Inflammatory macrophage (primary cell): ENCODE measurements at places on chromosomes 12 and 14.

- DNase-seq, result peak; percentile 76
These were observed 5.4 kb downstream of the C1QL4 start for GRCh38 chr12:49331380-49332222.

DNA sequence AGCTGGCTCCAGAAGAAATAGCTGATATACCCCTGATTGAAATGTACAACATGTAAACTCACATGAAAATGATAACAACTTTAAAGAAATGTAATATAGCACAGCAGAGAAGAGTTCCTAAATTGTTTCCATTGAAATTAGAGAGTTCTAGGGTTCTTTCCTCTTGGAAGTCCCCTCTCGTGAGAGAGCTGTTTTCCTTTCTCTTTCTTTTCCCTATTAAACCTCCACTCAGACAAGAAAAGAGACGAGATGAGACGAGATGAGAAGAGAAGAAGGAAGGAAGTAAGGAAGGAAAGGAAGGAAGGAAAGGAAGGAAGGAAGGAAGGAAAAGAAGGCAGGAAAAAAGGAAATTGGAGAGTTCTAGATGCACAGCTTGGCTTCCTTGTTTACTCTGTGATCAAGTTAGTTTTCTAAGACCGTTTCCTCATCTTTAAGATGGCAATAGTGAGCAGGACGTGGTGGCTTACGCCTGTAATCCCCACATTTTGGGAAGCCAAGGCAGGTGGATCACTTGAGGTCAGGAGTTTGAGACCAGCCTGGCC is 11.9 kb downstream of the DRAM1 start:
- DNase-seq, result no peak

DNA sequence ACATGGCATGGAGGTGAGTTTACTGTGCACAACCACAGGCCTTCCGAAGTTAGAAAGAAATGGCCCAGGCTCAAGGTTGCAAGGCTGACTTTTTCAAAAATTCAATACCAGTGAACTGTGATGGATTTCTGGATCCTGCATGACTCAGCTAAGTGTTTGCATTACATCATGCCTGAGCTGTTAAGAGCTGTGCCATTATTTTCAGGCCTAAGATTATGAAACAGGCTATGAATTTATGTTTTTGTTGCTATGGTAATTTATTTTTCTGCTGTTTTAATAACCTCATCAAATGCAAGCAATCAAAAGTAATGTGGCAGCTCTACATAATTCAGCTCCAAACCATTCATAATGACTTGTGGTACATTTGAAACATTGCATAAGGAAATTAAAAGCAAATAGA is 457.7 kb upstream of the TMEM132C start:
- DNase-seq, result peak; percentile 31

DNA sequence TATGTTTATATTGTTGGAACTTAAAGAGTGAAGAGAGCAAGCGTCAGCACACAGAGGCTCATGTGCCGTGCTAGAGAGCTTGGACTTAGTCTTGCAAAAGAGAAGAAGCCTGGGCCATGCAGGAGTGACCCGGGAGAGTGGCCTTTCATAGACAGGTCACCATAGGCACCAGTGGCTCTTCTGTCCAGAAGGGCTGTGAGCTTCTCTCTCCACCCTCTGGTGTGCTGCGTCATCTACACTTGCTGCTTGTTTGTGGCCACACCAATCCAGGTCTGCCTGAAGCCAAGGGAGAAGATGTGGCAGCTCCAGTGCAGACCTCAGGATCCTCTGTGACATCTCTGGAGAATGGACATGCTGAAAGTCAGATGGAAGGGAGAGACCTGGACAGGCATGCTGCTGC is 74.4 kb downstream of the NTF3 start:
- DNase-seq, result no peak

DNA sequence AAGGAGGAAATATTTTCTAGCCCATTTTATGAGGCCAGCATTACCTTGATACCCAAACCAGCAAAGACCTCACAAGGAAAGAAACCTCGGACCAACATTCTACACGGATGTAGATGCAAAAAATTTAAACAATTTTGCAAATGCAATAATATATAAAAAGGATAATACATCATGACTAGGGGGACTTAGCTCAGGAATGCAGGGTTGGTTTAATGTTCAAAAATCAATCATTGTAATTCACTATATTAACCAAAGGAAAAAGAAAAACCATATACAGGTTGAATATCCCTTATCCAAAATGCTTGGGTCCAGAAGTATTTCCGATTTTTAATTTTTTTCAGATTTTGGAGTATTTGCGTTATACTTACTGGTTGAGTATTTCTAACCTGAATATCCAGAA is 33.0 kb downstream of the TPCN1 start:
- no peak for DNase-seq

GRCh38 chr12:72647139-72647538 is 375.0 kb downstream of the TRHDE start:
- no peak for DNase-seq

DNA sequence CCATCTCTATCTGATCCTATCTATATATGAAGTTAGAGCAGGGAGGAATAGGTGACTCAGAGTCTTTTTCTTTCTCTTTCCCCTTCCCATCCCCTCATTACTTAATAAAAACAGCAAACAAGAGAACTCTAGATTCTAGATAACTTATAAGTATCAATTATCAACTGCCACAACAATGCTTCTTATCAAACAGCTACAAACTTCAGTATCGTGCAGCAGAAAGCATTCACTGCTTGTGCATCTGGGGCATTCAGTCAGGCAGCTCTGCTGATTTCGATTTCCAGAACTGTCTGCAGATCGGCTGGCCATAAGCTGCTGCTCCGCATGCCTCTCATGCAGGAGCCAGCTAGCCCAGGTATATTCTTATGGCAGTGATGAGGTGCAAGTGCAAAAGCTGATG is 19.4 kb downstream of the A2ML1 start:
- no peak for DNase-seq

DNA sequence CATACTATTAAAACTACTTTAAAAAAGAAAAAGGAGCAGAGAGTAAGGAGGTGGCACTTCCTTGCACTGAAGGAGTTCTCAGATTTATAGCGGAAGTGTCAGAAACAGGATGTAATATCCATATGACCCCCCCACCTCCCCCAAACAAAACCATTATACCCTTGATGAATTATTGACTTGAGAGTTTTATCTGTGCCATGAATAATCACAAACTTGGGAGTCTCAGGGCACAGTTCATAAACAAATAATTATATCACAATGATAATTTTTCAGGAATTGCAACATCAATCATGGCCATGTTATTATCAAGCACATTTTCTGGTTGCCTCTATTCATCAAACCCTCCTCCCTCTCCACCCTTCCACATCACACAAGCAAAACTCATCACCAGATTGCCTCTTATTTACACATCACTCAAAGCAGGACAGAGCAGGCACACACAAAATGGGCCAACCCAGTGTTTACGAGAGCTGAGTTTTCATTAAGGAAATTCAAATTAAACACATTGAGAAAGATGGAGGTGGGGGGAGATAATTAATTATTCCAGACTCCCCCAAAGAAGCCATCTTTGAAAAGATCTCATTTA is 141.4 kb downstream of the EGLN3 start:
- no peak for DNase-seq

DNA sequence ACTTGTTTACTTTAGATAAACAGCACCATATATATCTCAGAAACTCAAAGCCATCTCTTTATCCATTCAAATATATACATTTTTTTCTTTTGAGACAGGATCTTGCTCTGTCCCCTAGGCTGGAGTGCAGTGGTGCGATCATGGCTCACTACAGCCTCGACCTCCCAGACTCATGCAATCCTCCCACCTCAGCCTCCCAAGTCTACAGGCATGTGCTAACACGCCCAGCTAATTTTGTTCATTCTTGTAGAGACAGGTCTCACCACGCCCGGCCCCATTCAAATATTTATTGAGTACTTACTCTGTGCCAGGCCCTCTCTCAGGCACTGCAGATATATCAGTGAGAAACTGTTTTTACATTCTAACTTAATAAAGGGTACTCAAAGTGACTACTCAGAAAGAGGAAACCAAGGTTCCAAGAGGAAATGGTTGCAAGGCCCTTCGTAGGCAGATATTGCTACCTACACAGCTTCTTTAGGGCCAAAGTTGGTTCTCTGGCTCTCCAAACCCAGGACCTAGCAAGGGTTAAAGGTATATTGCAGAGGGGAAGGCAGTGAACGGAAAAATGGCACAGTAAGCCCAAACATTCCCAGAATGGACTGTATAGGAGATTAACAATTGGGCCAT is 2.9 kb downstream of the ATXN3 start:
- peak; percentile 57 for DNase-seq

DNA sequence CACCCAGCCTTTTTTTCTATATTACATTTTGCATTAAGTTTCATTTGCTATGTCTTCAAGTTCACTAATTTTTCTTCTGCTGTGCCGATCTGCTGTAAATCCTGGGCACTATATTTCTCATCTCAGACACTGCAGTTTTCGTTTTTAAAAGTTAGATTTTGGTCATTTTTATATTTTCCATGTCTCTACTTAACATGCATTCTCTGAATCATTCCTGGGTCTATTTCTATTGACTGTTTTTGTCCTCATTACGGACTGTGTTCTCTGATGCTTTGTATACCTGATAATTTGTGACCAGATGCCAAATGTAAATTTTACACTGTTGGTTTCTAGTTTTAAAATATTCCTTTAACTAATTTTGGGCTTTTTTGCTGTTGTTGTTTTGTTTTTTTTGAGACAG is 64.5 kb downstream of the R3HDM2 start:
- no peak for DNase-seq

DNA sequence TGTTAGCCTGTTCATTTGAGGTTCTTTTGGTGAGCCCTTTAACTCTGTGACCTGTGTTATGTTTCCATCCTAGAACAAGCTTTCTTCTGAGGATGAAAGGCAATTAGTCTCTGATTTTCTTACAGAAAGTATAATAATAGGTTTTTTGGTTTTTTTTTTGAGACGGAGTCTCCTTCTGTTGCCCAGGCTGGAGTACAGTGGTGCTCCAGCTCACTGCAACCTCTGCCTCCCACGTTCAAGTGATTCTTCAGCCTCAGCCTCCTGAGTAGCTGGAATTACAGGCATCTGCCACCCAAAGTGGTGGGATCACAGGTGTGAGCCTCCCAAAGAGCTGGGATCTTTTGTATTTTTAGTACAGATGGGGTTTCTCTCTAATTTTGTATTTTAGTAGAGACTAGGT is 52.7 kb upstream of the SYNE2 start:
- DNase-seq, result no peak

GRCh38 chr12:131908092-131909080 is 14.0 kb downstream of the ULK1 start:
- no peak for DNase-seq

GRCh38 chr14:37697489-37698121 is 102.2 kb downstream of the TTC6 start:
- DNase-seq, result no peak

- peak; percentile 3 for DNase-seq
These were observed 670.3 kb upstream of the TBX3 start for GRCh38 chr12:115354007-115354890.

DNA sequence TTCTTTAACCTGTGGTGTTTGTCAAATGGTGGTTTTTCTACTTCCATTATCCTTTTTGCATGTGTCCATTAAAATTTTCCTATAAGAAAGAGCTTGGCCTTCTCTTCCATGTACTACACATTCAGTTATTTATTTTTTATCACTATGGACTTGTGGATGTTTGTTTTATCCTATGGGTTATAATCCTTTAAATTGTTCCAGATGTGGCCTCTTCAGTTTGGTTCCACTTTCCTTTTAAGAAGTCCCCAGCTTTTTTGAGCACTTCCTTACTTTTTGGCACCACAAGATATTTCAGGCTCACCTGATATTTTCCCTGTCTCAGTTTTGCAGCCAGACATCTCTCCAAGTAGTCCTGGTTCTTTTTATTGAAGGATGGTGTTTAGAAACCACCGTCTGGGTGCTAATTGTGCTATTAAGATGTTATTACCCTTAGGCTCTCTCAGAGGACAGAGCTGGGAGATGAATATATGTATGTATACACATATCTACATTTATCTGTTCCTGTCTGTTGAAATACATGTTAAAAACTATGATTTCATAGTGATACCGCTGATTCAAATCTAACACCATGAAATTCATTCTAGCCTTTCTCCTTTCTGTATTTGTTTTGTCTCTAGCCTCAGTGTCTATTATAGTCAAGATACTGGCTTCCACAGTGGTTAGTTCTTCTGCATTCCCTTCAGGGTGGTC is 408.5 kb upstream of the RGS6 start:
- no peak for DNase-seq

GRCh38 chr12:119448611-119449131 is 114.1 kb downstream of the CCDC60 start:
- DNase-seq, result no peak

- DNase-seq, result no peak
These were observed 18.8 kb upstream of the HHIPL1 start for GRCh38 chr14:99626041-99626648.

GRCh38 chr12:33427071-33427470 is 12.5 kb downstream of the SYT10 start:
- no peak for DNase-seq

GRCh38 chr14:92922155-92922735 is 705 bp upstream of the CHGA start:
- no peak for DNase-seq

DNA sequence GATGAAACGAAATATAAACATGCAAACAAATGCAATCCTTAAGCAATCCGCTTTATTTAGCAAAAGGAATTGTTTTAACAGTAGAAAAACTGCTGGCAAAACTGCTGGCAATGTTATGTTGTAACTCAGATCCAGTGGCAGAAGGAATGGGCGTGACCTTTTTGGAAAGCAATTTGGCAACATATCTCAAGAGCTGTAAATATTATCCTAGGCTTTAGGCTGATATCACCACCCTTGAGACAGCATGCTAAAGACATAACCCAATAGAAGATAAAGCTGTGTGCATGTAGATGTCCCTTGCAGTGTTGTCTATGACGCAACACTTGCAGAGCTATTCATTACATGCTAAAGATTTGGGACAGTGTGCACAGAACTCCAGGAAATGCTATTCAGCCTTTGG is 138.5 kb downstream of the DICER1 start:
- no peak for DNase-seq

- DNase-seq, result no peak
These were observed 12.5 kb downstream of the IFNG-AS1 start for GRCh38 chr12:68001486-68002466.

- peak; percentile 15 for DNase-seq
These were observed 28.2 kb downstream of the FOXN3 start for GRCh38 chr14:89388853-89389252.

- no peak for DNase-seq
These were observed 137.8 kb upstream of the GSC start for GRCh38 chr14:94907626-94908261.

GRCh38 chr12:123233505-123234308 is 471 bp downstream of the MTRFR start:
- DNase-seq, result peak; percentile 18

- no peak for DNase-seq
These were observed 21.6 kb upstream of the MANSC4 start for GRCh38 chr12:27801630-27802029.

- DNase-seq, result peak; percentile 30
These were observed 15.4 kb downstream of the TMTC1 start for GRCh38 chr12:29768372-29768771.
